ENCODE measurements at places on chromosomes 6 and 20.

DNA sequence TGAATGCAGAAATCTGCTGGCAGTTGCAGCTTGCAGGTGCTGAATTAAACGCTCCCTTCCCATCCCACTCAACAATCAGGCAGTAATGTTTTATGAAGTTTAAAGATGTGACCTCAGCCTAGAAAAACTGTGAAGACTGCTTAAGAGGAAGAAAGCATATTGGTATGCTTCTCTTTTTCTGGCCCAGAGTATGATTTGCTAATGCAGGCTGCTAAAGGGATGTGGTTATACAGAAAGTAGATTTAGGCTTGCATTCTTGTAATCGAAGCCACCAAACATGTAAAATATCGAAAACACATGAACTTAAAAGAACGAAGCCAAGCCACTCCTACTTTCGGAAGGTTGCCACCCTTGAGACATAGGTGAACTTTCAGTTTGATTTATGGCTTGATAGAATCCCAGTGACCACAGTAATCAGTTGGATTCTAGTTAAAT lies 40.7 kb downstream of the MAP3K5 start:
- no peak for DNase-seq

DNA sequence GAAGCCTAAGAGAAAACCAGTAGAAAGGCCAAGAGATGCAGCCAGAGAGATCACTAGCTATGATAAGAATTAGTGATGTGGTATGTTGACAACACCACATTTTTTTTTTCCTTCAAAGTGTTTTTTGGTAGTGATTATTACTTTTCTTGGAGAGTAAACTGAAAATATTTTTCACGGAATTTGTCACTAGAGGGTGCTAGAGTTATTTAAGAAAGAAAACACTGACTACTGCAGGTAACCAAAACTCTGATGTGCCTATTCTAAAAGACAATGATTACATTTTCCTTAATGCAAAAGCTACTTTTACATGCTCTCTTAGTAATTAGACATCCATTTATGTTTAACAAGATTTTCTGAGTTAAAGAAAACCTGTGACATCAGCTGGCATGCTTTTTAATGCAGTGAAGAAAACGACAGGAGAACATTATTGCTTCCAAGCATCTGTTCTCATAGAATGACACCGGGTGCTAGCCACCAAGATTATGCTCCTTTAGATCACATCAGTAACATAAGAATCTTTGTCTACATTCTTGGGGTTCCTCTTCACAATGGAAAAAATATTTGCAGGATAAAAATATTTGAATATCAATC lies 28.8 kb downstream of the RWDD2A start:
- DNase-seq: no peak

DNA sequence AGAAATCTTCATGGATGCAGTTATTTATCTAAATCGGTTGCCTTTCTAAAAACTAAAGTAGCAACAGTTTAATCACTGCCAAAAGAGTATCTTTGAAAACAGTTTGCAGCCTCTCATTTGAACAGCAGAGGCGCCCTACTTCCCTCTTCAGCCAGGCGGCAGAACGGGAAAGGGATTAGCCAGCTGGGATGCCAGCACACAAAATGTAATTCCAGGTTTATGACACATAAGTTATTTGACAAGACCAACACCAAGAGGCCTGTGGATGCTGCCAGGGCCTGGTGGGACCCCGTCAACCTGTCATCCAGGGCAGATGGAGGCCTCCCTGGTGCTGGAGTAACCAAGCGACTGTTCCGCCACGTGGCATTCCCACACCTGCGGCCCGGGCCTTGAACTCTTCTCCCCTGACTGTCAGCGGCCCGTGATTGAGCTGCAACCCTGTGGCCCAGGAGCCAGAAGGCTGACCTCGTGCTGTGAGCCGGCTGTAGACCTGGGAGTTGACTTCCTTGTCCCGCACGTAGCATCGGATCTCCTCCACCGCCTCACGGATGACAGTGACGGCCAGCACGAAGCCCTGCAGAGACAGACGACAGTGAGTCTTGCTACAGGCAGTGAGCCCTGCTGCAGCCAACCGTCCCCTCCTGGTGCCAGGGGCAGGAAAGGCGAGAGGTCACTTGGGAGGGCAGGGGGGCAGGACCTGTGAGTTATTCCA lies 55.5 kb downstream of the ATP9A start:
- peak; percentile 49 for DNase-seq

DNA sequence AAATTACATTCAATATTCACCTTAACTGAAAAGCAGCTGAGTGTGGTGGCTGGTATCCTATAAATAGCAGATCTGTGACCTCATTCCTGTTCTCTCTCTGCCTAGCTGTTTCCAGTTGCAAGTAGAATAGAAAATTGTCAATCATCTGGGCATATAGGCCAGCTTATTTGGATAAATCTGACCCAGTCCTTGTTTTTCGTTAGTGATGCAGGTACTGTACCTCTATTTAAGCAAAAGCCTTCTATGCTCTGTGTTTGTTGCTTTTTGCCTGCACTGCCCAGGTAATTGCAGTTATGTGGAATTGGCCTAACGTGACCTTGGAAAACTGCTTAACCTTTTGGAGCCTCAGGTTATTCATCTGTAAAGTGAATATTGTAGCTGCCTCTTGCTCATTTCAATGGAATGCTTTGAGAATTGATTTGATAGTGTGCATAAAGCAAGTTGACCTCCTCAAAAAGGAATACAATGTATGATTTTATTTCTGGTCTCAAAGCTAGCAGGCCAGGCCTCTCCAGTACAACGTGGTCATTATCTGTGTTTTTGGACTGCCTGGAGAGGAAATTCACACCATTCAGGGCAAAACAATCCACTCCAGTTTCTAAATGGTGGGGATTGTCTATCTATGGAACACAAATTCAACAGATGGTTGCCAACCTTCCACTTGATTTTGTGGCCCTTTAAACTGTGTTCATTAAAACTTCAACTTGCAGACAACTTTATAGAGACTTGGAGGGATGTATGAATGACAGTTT lies 508.7 kb upstream of the CITED2 start:
- no peak for DNase-seq

- no peak for DNase-seq
Measured at GRCh38 chr20:3313683-3314065, 74.7 kb upstream of the SLC4A11 start.

GRCh38 chr6:10402648-10403311 lies 12.1 kb downstream of the TFAP2A start:
- DNase-seq: no peak

GRCh38 chr6:30548375-30548774 lies 7.9 kb downstream of the GNL1 start:
- DNase-seq: no peak

DNA sequence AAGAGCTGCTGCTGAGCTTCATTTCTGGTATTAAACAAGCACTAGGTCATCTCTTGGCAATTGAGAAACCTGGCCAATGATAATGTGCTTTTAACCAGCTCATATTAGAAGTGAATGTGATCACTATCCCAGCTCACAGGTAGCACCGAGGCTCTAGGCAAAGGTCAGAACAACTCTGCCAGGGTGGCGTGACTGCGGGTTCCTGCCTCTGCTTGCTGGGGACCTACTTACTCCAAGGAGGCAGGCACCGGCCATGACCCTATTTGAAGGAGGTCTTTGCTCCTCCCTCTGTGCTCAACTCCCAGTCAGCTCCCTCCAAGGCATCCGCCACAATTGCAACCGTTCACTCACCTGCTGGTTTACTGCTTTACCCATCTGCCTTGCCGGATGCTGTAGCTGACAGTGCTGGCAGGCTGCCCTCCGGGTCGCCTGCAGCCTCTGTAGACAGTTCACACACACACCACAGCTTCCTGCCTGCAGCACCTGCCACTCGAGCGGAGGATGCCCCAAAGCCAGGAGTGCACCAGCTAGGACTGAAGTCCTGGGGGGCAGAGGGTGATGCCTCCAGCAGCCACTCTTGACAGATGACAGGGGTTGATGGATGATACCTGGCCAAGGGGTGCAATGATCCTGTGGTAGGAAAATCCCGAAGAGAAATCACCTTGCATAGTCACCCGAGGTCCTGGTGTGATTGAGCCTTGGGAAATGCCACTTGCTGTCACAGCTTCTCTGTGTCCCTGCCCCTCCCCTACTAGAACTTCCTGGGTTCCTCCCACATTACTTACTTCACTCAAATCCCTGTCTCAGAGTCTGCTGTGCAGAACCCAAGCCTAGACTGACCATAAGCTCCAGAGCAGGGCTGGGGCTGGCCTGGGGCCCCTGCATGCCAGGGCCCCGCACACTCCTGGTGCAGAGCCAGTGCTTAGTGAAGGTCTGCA lies 8.8 kb upstream of the VSX1 start:
- DNase-seq: no peak

DNA sequence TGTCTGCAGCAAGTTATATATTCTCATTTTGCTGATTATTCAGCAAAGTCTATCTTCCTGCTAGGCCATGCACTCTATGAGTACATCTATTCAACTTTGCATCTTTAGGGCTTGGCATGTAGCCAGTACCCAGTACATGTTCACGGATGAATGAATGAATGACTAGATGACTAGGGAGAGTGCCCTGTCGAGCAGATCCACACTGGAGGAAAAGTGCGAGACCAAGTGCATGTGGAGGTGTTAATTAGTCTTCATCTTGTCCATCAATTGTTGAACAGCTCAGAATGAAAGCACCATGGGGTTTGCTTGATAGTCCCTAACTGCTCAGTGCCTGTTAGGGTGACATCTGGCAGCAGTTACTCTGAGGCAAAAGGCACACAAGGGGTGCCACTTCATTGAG lies 30.4 kb downstream of the TM9SF4 start:
- no peak for DNase-seq

DNA sequence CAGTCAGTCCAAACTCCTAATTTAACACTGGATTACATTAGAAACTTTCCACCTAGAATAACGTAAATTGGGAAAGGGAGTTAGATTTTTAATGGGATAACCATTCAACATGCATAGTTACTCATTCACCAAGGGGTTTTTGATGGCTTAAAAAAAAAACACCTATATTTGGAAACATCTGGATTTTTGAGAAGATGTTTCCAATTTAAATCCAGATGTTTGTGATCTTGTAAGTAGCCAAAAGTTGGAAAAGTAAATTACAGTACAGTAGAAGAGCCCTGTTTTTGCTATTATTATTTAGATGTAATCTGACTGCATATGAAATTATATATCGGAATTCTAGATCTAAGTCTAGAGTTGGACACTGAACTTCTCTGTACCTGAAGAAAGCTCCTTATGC lies 478.2 kb downstream of the CD83 start:
- no peak for DNase-seq

DNA sequence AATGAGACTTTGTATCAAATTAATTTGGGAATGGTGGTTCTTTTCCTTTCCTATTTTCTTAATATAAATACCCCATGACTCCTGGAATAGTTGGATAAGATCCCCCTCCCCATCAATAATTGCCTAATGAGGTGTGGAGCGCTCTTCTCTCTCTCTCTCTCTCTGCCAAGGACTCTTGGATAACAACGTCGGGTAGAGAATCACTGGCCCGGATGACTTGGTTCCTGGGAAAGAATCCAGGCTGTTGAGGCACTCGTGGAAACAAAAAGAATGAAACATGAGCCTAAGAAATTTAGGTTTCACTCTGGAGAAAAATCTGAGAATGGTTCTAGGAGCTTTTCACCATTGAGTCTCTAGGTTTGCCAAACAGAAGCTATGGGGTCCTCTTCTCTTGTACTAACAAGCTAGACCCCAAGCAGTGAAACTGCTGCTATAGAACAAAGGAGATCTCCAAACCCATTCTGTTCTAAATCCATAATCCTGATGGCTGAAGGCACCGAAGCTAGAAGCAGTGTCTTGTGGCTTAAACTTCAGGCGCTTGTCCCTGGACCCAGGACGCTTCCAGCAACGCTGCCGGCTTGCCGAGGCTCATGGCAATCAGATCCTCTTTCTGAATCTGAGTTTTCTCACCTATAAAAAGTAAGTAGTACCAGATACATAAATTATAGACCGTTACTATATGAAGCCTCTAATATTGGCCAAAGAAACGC lies 241.6 kb upstream of the BTBD3 start:
- no peak for DNase-seq

- DNase-seq: peak; percentile 45
Measured at GRCh38 chr20:62925420-62926228, 681 bp downstream of the DIDO1 start.

- DNase-seq: no peak
Measured at GRCh38 chr6:112400282-112400681, 53.2 kb downstream of the RFPL4B start.

- no peak for DNase-seq
Measured at GRCh38 chr6:12577124-12577850, 139.3 kb upstream of the PHACTR1 start.

DNA sequence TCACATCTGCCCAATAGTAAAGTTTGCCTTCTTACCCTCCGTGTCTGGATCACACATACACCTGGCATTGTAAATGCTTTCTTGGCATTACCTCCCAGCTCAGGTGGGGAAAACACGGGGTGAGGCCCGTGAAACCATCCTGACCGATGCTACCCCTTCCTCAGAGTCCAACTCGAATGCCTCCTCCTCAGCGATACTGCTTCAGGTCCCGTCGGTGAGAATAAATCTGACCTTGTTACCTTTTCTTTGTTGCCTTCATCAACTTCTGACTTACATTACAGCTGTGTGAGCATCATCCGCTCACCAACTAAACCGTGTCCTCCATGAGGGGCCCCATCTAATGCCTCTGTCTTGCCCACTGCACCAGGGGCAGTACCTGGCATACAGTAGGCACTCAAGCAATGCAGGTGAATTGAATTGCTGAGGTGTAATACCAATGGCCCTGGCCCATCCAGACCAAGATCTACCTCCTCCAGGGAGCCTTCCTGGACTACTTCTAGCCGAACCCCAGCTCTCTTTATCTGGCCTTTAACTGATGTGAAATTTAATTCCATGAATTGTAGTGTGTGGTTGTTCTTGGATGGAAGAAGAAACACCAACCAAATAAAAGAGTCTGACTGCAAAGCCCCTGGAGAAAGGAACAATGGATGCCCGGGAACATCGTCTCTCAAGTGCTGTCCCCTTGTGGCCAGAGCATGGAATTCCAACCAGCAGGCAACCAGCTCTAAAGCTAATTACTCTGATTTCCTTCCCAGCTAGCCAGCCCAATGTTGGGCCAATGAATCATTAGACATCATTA lies 141.5 kb downstream of the ANKRD60 start:
- DNase-seq: peak; percentile 44

DNA sequence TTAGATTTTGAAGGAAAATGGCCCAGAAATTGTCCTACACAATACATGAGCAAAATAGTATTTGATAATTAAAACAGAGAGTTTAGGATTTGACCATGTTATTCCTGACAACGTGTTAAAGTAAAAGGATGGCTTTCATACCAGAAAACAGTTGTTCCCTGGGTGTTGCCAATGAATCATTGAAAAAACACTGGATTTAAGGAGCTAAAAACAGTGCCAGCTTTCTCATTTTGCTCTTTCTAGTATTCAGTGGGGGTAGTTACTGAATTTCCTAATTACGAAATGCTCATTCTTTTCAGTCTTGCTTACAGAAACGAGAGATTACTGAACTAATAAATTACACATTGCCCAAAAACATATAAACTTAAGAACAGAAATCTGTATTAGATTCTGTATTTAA lies 26.6 kb upstream of the SNAP91 start:
- DNase-seq: no peak

Data from femur (tissue), 1 donor.